ENCODE measurements at places on chromosomes 2 and 18. TPM values are rescaled to one million over a fixed set of nuclear protein-coding genes. Genes with fewer than 3 reads are reported as not detected.

DNA sequence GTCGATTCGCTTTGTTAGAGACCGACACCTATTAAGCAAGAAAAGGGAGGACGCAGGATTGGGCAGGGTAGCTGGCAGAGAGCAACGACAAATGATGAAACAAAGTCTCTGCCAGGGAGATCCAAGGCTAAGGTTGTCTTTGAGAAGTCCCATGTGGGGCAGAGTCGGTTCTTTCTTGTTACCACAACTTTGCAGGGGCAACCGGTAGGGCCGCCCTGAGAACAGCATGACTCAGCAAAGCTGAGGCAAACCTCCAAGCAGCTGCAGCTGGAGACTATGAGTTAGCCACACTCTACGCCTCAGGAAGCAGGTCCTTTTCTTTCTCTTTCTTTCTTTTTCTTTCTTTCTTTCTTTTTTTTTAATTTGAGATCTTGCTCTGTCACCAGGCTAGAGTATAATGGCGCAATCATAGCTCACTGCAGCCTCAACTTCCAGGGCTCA lies 452.3 kb upstream of the ID2 start:
- DNase-seq: no peak
- peaks cover 3% of the 10 kb centered on the region for H3K27me3 ChIP-seq
- H3K4me1 ChIP-seq: peaks cover 14% of the 10 kb centered on the region
- H3K27ac ChIP-seq: no peak overlapping the region
- H3K4me3 ChIP-seq: no peak overlapping the region

DNA sequence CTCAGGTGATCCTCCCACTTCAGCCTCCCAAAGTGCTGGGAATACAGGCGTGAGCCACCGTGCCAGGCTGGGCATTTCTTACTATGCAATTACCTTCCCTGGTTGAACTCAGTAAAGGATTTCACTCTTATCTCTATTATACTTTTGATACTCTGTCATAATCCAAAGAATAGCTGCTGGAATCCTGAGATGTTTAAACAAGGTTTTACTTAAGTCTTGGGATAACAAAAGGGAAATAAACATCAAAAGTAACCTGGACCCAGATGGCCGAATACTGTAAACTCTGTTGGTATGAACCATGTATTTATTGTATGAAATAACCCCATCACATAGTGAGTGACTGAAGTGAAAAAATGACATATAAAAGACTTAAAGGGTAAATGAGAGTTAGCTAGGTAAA lies 11.9 kb upstream of the DLX2 start:
- H3K36me3 ChIP-seq: no peaks in the 10 kb centered on the region
- no peak overlapping the region for H3K4me3 ChIP-seq
- peaks cover 4% of the 10 kb centered on the region for H3K27me3 ChIP-seq
- no peak overlapping the region for H3K27ac ChIP-seq
- DNase-seq: no peak

GRCh38 chr2:37876227-37876626 lies 48.9 kb upstream of the RMDN2 start:
- H3K4me3 ChIP-seq: no peak overlapping the region
- peaks cover 5% of the 10 kb centered on the region for H3K27me3 ChIP-seq
- peak overlapping the region; percentile 70 for H3K27ac ChIP-seq
- DNase-seq: no peak

PTPRN gene
- 1.1 TPM for total RNA-seq
